ENCODE measurements at places on chromosomes 12 and 14. TPM values are rescaled to one million over a fixed set of nuclear protein-coding genes. Genes with fewer than 3 reads are reported as not detected.

DNA sequence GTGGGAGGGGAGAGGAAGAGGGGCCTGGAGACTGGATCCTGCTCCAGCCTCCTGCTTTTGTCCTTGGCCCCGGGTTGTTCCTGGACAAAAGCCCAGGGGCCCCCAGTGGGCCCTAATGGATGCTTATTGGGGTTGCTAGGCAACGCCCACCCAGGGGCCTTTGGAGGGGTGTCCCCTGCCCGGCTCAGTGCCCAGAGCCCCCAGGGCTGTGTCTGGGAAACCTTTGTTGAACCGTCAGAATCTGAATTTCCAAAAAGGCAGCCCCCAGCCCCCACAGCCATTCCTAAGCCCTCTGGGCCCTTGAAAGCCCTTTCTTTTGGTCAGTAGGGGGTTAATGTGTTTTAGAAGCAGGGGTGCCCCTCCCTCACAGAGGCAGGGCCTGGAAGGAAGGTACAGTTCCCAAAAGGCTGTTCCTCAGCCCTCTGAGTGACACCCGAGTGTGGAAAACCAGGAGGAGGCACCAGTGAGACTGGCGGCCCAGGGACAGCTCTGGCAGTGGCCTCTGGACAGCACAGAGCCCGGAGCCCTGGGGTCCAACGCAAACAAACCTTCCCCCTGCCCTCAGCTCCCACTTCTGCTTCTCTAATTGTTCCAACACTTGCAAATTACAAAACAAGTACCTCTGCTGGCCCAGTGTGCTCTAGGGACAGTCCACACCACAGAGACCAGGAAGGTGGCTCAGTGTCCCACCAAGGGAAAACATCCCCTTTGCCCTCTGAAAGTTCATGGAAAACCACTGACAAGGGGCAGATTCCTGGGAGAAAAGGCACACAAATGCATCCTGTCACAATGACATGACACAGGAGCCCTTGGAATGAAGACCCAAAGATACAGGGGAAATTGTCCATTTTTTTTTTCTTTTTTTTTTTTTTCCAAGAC lies 19.4 kb downstream of the HHIPL1 start:
- DNase-seq, result no peak

DNA sequence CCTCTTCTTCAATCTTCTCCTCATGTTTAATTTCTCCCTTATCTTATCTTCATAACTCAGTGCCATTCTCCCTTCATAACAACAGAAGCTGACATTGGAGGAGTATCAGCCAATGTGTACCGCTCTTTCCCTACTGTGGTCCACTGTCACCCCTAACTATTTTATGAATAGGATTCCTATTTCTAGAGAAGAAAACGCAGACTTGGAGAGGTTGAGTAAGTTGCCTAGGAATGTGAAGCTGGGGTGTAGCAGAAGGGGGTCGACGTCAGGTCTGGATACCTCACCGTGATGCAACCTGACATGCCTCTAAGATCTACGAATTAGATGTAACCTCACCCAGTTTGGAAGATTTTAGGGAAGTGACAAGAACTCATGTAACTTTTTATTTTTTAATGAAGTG lies 17.1 kb downstream of the LMO3 start:
- no peak for DNase-seq

GRCh38 chr12:53550595-53550994 lies 43.3 kb upstream of the NPFF start:
- no peak for DNase-seq

COL2A1 gene
- not detected for total RNA-seq

PRH2 gene
- total RNA-seq, result not detected

KCNK10 gene
- total RNA-seq, result not detected

All from ureter (tissue), 1 donor.